ENCODE measurements at places on chromosomes 3 and 15.

- DNase-seq: no peak
Measured at GRCh38 chr3:31687020-31687802, 154.5 kb downstream of the STT3B start.

DNA sequence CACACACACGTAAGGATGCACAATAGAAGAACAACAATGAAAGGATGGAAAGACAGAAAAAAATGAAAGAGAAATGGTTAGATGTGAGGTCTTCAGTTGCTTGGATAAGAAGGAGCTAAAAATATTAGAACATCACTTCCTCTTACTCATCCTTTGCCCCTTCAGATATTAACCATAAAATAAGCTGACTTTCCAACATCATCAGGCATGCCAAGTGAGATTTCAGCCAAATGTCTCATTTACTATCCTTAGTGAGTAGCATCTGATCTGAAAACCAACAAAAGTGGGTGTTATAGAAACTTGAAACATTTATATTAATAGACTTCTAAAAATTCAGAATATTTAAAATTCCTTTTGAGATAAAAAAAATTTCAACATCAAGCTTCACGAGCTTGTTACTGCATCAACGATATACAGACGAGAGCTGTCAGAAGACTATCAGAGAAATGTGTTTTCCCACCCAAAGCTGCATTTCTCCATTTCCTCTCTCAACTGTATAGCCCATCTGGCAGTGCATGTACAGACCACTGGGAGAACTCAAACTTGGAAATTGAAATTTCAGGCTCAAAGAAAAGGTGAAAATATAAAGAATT lies 25.4 kb upstream of the LSAMP start:
- no peak for DNase-seq

DNA sequence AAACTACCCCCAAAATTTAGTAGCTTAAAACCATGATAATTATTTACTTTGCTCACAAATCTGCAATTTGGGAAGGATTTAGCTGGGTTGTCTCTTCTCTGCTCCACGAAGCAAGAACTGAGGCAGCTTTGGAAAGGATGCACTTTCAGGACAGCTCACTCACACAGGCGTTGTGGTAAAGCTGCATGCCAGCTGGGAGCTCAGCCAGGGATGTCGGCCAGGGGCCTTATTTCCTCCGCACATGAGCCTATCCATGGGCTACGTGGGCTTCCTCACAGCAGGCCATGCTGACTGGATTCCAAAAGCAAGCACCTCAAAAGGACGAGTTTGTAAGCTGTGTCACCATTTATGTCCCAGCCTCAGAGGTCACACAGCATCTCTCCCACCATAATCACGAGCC lies 301.3 kb upstream of the IGF1R start:
- no peak for DNase-seq

DNA sequence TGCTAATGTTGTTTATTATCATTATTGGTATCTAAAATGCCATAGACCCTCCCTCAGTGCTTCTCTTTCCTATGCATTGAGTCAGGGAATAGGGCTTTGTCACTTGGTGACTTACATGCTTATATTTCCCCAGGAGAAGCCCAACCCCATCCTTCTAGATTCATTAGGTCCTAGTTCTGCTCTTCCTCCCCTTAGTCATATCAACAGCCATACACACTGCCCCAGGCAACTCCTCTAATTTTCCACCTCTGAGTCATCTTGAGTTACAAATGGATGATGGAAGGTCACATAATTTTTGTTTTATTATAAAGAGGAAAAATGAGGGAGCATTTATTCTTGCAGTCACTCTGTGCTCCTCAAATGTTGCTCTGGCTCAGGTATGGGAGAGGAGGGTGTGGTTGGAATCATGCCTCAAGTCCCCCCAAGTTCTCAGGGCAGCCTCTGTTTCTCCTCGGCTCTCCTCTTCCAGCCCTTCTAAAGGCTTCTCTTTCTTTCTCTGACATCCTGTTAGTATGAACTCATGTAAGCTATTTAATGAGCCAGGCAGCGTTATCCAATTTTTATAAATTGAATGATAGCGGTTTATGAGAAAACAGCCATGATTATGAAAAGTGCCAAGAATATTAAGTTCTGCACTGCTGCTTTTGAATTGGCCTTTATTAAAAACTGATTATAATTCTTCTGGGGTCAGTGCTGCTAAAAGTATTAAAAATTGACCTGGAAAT lies 45.6 kb upstream of the FSTL1 start:
- no peak for DNase-seq

GRCh38 chr15:33357845-33358244 lies 47.1 kb downstream of the RYR3 start:
- DNase-seq: no peak

DNA sequence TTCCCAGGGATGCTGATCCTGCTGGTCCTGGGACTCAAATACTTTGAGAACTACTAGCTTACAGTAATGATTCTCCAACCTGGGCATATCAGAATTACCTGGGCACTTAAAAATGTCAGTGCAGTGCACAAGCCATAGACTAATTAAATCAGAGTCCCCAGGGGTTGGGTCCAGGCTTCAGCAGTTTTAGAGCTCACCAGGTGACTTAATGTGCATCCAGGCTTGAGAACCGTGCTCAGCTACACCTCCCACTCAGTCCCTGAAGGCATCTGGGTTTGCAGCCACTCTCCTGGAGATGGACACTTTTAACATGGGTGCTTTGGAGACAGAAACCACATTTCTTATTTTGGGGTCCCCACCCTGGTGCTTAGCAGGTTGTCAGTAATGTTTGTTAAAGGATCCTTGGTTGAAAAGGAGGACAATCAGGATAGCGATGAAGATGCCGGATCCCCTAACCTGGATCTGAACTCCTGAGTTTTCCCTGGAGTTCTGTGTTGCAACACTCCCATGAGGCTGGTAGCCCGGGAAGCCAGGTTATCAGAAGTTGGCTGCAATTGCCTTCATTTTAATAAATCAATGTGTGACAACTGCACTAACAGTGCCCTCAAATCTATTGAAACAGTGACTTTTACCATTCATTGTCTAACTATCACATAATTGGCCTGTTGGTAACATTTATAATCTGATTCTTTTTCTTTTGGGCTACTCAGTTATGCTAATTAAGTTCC lies 48.1 kb downstream of the BFSP2 start:
- DNase-seq: no peak

- DNase-seq: no peak
Measured at GRCh38 chr3:134896141-134896540, 101.1 kb downstream of the EPHB1 start.

- DNase-seq: no peak
Measured at GRCh38 chr3:153372326-153372725, 210.3 kb downstream of the RAP2B start.

- no peak for DNase-seq
Measured at GRCh38 chr3:23685541-23686258, 120.1 kb upstream of the UBE2E1 start.

DNA sequence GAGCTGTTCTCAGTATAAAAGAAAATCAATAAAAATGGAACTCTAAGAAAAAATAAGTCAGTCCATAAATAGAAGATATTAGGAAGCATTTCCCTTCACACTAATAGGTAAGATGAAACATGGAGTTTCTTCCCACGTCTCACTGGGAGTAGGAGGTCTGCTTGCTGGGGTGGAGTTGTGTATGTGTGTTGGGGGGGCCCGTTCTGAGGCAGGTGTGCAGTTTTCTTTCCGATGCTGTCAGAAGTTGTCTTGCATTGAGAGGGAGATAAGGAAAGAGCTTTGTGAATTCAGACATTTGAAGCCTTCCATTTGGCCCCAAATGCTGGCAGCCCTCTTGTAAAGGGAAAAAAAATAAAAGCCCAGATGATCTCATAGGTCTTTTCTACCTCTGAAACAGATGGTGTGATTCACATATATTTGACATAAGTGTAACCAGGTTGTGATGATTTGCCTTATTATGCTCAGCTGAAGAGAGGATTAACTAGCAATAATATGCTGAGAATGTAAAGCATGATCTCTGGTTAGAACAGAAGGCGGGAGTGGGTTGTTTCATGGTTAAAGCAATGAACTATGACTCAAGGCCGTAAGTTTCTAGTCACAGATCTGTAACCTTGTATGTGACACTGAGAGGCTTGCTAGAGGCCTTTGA lies 8.8 kb downstream of the RASGRP1 start:
- no peak for DNase-seq

DNA sequence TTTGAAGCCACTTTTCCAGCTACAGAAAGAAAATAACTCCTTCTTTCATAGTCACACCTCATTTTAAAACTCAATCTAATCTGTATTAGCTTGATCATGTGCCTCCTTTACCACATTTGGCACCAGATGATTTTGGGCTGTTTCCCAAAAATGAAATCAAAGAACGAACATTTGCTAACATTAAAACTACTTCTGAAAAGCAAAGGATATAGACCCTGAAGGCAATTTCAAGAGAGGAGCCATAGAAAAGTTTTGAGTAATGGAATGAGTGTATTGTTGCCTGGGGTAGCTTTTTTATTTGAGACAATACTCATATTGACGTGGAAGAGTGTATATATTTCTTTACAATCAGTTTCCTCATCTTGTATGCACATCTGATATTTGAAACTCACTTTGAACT lies 152.8 kb upstream of the TBL1XR1 start:
- no peak for DNase-seq

DNA sequence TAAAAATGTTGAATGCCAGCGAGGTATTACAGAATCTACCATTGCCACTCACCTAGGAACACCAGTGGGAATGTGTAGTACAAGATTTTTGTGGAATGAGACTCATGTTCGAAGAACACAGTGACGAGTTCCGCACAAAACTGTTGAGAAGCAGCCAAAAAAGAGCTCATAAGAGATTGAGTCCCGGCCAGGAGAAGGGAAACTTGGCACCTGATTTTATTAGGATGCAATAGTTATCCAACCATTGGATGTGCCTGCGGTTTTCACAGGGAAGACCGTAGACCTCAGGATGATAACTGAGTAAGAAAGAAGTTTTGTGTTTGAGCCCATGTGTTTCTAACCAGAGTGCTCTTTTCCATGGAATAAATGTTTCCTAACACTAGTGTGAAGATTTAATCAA lies 88.9 kb downstream of the PTPRG start:
- DNase-seq: no peak
